ENCODE measurements at places on chromosomes 1 and 21.

- DNase-seq: no peak
Measured at GRCh38 chr1:18419113-18419844, 61.5 kb upstream of the KLHDC7A start.

DNA sequence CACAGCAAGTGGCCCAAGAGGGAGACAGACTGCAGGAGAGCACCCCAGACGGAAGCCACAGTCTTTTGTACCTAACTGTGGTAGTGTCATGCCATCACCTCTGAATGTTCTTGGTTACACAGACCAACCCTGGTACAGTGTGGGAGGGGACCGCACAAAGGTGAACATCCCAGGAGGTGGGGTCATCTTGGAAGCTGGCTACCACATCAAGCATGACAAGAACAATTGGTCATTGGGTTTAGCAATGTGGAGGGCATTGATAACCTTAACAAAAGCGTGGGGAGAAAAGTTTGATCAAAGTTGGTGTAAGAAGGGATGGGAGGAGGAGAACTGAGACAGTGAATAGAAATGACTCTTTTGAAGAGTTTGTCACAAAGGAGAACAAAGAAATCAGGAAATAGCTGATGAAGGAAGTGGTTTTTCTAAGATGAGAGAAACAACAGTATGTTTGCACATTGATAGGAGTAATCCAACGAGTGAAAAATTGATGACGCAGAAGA lies 87.1 kb upstream of the CACNA1E start:
- DNase-seq: peak; percentile 53

DNA sequence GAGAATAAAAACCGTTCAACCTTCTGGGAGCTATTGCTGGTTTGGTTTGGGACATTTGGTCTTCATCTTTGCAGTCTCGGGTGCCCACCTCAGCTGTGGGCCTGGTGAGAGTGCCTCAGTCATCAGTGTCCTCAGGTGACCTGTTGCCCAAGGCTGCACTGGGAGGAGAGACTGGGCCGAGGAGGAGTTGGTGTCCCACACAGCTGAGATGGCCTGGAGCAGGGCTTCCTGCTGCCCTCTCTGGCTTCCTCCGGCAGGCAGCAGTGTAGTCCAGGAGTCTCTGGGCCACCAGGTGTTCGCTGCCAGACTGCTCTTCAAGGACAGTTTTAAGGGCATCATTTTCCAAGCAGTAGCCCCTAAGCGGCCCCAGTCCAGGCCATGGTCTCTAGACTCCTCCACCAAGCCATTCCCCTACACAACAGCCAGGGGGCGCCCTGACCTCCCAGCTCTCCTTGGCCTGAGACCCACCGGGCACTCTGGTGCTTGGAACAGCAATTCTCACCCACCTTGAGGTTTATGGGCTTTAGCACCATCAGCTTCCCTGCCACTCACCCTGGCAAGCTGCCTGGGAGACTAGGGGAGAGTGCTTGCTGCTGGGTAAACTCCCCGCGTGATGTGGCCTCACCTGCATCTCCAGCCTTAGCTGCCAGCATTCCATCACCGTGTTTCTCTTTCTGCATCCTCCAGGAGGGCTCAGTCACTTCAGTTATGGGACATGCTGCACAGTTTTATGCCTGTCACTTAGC lies 9.1 kb upstream of the SYTL1 start:
- peak; percentile 49 for DNase-seq

DNA sequence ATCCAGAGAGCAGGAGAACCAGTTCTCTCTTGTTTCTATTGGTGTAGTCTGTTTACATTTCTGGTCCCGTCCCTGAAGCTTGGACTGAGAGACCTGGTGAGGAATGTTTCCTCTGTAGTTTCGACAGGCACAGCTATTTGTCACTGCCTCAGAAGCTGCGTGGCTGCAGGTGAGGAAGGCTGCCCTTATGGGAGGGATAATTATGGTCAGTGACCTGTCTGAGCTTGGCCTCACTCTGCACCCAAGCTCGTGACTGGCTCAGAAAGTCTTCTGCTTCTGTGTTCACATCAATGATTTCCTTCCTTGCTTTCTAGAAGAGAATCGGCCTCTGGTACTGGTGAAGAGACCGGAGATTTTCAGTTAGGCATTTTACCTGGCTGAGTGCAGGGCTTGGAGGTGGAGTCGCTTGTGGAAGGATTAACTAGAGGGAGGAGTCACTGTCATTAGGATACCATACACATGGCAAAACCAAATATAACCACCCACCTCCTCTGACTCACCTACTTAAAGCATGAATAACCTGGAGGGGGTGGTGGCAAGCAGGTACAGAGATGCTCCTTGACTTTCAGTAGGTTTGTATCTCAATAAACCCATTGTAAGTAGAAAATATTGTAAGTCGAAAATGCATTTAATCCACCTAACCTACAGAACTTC lies 19.9 kb upstream of the WDR26 start:
- no peak for DNase-seq

DNA sequence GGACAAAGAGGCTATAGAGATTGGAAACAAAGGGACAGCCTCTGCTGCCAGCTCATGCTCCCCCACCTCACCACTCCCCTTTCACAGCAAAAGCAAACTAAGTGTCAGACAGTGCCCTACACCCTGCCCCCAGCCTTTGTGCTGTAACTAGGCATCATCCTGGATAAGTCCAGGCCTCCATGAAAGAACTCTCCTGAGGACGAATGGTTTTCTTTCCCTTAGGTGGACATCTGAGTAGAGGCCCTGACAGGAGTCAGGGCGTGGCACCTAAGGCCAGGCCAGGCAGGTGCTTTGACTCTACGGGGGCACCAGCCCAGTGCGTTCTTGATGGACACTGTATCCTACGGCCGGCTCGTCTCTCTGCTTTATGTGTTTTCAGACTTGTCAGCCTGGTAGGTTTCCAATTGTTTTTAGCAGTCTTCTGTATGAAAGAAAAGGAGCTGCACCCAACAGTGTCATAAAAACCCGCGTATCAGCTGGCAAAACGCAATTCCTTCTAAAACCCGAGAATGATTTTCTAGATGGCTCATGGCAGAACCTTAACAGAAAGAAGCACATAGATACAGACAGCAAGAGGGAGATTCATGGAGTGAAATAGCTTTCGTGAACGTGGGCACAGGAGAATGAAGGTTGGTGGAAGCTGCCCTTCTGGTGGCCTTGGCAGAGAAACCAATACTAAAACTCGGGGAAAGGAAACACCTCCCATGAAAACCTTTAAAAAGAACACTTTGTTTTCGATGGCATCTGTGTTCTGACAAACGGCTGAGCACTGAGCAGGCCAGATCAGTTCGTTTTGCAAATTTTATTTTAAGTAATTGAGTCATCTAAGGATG lies 51.7 kb upstream of the AJAP1 start:
- no peak for DNase-seq

DNA sequence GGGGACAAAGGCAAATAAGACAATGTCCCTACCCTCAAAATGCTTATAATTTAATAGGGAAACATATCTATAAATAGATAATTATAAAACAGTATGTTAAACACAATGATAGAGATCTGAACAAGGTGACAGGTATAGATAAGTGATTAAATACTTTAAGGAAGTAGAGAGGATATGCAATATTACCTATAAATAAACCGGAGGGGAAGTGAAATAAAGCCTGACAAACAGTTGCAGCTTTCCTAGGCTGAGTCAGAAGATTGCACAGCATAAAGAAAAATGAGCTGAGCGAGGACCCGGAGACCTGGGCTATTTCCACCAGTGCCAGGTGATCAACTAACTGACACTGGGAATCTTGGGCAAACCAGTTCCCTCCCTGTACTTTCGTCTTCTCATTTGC lies 11.5 kb upstream of the PSRC1 start:
- DNase-seq: no peak

GRCh38 chr1:69572921-69573320 lies 5.2 kb downstream of the LRRC7 start:
- DNase-seq: no peak

- peak; percentile 37 for DNase-seq
Measured at GRCh38 chr21:29080454-29080941, 7.0 kb upstream of the CCT8 start.

DNA sequence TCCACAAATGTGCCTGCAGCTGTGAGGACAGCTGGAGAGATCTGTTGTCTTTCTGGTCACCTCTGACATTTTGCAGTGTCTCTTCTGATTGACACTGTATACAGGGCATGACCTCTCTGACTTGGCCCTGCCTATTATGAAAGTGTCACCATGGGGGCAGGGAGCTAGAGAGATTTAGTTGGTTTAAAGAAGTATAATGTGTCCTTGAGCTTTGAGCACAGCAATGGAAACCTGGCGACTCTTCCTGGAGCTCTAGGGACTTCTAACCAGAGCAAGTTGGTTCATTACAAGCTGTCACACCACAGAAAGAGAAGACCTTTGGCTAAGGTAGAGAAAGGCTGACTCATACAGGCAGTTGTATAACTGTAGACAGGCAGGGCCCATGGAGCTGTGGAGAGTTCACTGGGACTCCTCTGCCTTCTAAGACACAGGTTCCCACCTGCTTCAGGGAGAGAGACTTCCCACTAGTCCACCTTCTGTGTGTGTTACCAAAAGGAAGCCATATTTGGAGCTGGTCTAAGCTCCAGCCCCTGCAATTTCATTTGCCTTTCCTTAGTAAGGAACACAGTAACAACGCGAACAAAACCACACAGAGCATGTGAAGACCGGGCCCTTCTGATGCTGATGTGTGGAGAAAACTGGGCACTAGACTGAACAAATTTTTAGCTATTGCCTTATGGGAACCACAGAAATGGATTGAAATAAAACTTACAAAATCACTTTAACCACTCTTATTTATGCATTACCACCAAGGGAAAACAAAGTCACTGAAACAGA lies 90.5 kb upstream of the ADAR start:
- DNase-seq: no peak

DNA sequence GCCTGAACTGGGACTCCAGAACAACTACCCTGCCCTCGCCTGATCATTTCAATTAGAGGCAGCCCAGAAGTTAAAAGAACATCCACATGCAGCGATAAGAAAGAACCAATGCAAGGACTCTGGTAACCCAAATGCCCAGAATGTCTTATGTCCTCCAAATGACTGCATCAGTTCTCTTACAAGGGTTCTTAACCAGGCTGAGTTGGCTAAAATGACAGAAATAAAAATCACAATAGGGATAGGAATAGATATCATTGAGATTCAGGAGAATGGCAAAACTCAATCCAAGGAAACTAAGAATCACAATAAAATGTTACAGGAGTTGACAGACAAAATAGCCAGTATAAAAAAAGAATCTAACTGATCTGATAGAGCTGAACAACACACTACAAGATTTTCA lies 80.1 kb upstream of the PTGFR start:
- no peak for DNase-seq

GRCh38 chr1:1287288-1288110 lies 7.3 kb downstream of the SCNN1D start:
- DNase-seq: no peak

- no peak for DNase-seq
Measured at GRCh38 chr1:245444147-245444828, 289.5 kb downstream of the KIF26B start.

DNA sequence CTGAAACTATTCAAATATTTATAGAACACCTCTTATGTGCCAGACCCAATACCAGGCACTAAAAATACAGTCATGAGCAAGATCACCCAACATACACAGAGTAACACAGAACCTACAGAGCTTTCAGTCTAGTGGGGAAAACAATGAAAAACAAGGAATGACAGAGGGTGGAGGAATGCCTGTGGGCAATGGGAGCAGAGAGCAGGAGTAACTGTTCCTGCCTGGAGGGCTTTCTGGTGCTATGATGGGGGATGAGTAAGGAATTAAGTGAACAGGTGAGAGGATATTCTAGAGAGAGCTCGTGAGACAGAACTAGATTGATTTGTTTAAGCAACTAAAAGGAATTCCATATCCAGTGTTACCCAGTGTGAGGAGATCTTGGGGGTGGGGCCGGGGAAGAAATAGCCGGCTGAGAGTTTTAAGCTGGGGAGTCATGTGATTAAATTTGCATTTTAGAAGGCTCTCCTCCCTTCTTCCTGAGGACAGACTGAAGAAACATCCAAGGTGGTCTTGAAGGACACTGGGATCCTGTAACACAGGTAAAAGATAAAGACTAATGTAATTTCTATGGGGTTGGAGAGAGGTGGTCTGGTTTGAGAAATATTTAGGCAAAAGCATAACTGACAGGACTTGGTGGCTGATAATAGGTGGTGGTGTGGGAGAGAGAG lies 2.1 kb upstream of the CD53 start:
- DNase-seq: no peak

GRCh38 chr1:149879556-149879955 lies 19.8 kb upstream of the BOLA1 start:
- no peak for DNase-seq

GRCh38 chr1:206953126-206953525 lies 6.9 kb upstream of the PIGR start:
- DNase-seq: no peak

DNA sequence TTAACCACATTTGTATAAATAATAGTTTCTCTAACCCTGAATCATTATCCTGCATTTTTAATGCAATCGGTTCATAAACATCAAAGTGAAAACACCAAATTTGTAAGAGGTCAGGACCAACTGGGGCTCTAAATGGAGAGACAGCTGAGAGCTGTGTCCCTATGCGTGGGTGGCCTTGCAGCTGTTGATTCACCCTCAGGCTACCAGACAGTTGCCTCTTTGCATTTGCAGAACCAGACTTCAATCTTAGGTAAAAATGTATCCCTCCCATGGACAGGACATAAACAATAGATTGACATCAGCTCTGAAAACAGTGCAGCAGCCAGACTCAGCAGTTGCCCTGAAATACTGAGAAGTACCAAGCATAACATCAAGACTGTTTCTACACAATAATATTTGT lies 8.8 kb upstream of the TGFB2 start:
- DNase-seq: no peak

- DNase-seq: no peak
Measured at GRCh38 chr21:43193088-43193650, 24.4 kb downstream of the CRYAA start.

DNA sequence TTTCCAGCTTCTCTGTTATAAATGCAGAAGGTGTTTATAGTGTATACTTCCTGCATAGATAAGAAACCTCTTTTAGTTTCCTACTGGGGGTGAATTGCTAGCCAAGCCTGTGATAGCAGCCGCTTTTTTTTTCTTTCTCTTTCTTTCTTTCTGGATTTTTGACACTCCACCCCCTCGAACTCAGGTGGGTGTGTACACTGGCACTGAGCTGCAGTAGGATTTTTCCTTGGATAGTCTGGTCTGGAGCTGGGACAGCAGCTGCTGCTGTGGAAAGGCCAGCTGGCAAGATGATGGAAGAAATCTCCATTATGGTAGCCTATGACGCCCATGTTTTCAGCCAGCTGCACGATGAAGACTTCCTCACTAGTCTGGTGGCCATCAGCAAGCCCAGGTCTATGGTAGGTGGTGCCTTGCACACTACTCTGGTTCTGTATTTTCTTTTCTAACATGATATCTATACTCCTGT lies 122.5 kb upstream of the CACYBP start:
- DNase-seq: no peak

DNA sequence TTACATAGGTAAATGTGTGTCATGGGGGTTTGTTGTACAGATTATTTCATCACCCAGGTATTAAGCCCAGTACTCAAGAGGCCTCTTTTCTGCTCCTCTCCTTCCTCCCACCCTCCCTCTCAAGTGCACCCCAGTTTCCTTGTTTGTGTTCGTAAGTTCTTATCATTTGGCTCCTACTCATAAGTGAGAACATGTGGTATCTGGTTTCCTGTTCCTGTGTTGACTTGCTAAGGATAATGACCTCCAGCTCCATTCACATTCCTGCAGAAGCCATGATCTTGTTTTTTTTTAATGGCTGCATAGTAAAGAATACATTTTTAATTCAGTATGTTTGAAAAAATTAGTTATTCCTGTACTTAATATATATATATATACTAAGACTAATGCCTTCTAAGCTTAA lies 107.7 kb downstream of the CLDN17 start:
- DNase-seq: no peak

- no peak for DNase-seq
Measured at GRCh38 chr21:33171616-33172169, 58.0 kb upstream of the IFNAR2 start.

GRCh38 chr1:206905295-206906164 lies 8.3 kb downstream of the IL24 start:
- peak; percentile 36 for DNase-seq

Data from CD4-positive, alpha-beta T cell treated with Interleukin-15 for 1 hour (primary cell).